ENCODE measurements at places on chromosomes 2 and 18.
A peak's percentile ranks its signal among the peaks of the same experiment; 100 is the strongest.

GRCh38 chr18:51053814-51054213 is 23.8 kb downstream of the SMAD4 start:
- no peak for DNase-seq

GRCh38 chr2:63790906-63791305 is 50.8 kb upstream of the UGP2 start:
- peak; percentile 90 for DNase-seq

- DNase-seq, result no peak
Observed at GRCh38 chr2:211468877-211469663, 912.7 kb downstream of the CPS1 start.

DNA sequence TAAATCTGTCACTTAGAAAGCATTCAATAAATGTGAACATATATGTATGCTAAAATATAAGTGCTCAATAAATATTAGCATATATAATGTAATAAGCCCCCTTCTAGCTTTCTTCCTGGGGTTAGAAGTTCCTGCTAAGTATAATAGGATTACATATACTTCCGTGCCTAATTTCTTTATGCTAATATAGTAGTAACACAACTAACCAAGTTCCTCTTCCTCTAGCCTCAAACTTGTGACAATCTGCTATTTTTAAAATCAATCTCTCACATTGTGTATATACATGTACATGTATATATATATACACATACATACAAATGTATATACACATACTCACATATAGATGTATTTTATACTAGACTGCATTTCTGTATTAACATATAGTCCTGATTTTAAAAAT is 32.2 kb downstream of the TLK1 start:
- DNase-seq, result no peak

DNA sequence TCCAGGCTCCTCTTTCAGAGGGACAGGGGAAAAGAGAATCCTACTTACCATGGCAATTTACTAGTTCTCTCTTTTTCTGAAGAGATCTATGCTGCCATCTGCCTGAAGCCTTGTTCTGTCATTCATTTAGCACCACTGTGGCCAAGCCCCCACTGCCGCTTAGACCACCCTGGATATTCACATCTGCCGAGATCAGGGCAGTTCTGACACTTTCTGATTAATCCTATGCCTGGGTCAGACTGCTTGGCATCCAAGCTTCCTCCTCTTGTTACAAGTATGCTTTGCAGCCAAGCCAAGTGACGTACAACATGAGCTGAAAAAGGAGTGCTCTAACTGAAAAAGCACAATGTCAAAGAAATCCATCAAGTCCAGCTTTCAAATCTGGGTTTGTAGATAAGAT is 332.6 kb downstream of the SUCLG1 start:
- DNase-seq, result no peak

DNA sequence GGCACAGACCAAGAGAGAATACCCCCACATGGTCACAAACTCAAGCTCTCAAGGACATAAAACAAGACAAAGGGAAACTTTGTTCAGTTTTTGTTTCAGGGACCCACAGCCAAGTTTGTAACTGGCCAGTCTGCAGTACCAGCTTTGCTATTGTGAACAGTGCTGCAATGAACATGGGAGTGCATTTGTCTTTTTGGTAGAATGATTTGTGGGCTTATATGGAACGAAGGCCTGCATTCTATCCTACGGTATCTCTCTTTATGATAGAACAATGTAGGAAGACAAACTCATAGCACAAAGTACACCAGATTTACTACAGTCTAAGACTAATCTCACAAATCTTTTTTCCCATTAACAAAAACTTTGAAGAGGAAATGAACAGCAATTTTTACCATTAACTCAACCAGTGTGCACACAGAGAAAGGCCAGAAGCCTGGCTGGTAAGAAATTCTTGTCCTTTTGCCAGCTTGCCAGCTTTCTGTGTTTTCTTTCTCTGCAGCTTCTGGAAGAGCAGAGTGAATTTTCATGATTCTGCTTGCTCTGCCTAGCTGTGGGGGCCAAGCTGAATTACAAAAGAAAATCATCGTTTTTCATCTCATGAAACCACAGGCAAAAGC is 37.1 kb upstream of the FEZ2 start:
- no peak for DNase-seq

GRCh38 chr2:74499267-74499939 is at the start of gene LBX2:
Gene LBX2 (minus strand): TSS chr2:74499603. CDS start chr2:74499537, 66 bp downstream.
- peak; percentile 20 for DNase-seq

GRCh38 chr2:7019191-7019590 is 102.0 kb downstream of the RNF144A start:
- DNase-seq, result no peak

GRCh38 chr18:48023334-48024008 is 93.0 kb upstream of the SMAD2 start:
- DNase-seq, result peak; percentile 80

GRCh38 chr2:26706616-26707473 is 14.3 kb downstream of the KCNK3 start:
- DNase-seq, result no peak

GRCh38 chr2:27959496-27959895 is 69.0 kb downstream of the BABAM2 start:
- DNase-seq, result peak; percentile 83

GRCh38 chr2:141062443-141062842 is 1068.4 kb downstream of the LRP1B start:
- no peak for DNase-seq

DNA sequence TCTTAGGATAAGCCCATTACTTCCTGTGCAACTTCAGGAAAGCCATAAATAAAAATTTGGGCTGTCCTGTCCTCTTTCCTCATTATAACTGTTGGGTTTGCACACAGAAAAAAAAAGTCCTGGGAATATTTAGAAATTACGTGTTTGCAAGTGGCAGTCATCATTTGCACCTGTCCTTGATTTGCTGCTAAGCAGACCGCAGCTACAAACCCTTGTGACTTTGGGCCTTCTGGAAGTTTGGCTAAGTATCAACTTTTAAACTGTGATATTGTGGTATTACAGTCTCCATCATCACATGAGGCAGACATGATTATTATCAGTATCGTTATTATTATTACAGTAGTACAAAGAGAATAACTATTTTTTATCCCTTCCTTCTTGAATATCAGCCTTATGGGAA is 260.7 kb upstream of the SESTD1 start:
- no peak for DNase-seq

DNA sequence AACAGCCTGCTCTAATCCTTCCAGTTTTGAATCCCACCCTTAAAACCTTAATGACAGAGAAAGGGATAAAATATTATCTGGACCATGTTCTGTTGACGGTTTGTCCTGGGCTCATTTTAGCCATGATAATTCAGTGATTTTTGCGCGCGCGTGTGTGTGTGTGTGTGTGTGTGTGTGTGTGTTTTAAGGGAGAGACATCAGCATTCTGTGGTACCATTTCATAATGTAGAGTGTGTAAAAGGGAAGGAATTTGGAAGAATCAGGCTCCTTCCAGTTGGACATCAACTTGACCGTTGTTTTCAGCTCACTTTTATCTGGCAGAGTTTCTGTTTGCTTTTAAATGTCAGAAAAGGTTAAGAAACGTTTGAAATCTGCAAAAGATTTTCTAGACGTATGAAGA is 535.5 kb downstream of the TNS1 start:
- DNase-seq, result no peak

- no peak for DNase-seq
Observed at GRCh38 chr2:220424561-220424960, 797.1 kb downstream of the SLC4A3 start.

DNA sequence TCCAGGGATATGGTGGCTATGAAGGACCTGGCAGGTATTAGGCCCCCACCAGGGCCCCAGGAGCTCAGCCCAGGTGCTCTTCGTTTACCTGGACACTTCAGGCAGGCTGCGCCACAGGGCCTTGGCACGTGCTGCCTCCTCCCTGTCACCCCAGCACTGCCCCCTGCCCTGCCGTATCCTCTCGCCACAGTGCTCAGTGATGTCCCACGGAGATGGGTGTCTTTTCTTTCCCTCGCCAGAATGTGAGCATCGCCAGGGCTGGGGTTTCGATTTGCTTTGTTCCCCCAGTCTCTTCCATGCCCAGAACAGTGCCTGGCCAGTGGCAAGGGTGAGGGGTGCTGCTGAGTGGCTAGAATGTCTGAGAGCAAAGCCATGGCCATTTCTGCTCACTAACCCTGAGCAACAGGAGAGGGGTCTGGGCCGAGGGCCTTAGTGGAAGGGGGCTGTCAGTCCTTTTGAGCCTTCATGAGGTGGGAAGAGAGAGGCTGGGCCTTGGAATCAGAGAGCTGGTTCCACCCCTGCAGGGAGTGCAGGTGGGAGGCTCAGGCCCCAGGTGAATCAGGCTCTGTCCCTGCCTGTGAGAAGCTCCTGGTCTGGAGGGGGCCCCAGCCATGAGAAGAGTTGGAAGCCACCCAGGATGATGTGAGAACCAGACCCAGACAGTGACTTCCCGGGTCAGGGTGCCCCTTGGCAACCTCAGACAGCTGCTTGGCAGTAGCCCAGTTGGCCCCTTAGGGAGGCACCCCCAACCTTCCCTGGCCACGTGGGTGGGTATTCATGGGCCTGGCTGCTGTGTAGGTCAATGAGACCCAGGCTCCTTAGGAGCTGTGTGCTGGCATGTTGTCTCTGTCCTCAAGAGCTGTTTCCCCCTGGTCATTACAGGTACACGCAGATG is 129.9 kb upstream of the HS6ST1 start:
- no peak for DNase-seq

- no peak for DNase-seq
Observed at GRCh38 chr2:203898657-203899056, 31.1 kb downstream of the CTLA4 start.

DNA sequence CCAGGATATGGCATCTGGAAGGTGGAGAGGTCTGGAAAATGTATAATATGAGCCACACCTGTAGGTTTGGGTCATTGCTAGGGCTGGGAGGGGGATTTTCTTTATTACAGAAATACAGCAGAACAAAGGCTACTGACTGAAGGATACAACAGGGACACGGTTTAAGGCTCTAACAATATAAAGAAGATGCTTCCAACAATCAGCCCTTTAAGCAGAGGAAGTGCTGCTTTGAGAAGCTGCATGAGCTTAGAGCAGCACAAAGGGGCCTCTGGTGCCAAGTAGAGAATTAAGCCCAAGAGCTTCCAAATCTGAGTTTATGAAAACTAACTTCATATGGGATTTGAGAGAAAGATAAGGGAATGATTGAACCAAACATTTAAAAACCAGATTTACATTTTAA is 174.5 kb upstream of the RMP24 start:
- no peak for DNase-seq

GRCh38 chr2:106847366-106847765 is 38.6 kb downstream of the ST6GAL2 start:
- DNase-seq, result no peak

GRCh38 chr2:64470766-64471295 is 16.9 kb downstream of the LGALSL start:
- no peak for DNase-seq

GRCh38 chr18:12946549-12947284 is 1.1 kb upstream of the SEH1L start:
- peak; percentile 97 for DNase-seq

DNA sequence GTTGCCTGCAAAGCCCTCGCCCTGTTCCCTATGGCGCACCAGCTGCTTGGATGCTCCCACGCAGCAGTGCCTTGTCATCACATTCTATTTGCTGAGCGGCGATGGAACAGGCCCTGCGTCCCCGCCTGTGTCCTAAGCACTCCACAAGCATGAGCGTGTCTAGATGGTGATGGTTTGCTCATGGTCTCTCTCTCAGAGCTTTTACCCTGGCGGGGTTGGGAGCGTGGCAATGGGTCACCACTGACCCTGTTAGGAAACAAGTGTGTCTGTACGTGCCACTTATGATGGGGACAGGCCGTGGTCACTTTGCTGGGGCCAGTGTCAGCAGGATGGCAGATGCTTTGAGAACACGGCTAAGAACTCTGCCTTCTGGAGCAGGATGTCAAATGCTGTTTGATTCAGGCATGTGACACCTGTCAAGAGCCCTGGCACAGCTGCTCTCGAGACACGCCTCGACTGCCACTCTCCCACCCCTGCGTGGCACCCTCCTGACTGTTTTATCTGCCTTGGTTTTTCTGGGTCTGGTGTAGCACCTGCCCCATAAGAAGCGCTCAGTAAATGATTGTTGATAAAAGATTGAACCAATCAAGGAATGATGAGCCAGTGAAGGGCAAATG is 44.2 kb downstream of the RRM2 start:
- no peak for DNase-seq

GRCh38 chr2:127039387-127040031 is 67.4 kb downstream of the BIN1 start:
- DNase-seq, result no peak

GRCh38 chr2:107428781-107429180 is 397.9 kb upstream of the RGPD4 start:
- no peak for DNase-seq

GRCh38 chr2:161983866-161984265 is 90.1 kb downstream of the DPP4 start:
- no peak for DNase-seq

DNA sequence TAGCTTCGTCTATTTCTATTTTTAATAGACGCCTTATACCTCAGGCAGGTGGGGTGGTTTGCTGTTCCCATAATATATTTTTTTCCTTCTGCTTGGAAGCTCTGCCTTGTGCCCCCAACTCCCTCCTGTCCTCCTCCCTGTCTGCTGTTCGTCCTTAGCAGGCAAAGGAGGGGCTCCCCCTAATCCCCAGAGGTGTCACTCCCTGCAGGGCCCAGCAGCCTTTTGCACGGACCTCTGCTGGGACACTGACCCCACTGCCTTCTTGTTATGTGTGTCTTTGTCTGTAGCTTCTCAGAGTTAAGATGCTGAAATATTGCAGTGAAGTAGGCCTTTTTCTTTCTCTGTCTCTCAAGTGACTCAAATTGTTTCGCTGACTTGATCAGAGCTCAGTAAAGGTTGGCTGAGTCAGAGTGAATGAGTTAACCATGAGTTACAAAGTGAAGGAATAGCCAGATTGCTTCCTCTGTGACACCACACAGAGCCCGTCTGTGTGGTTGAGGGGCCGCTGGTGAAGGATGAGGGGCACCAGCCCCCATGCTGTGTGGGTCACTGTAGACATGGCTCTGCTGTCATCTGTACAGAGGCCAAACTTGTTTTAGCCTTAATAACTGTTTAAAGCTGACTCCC is 47.7 kb downstream of the PRKCE start:
- DNase-seq, result peak; percentile 60

DNA sequence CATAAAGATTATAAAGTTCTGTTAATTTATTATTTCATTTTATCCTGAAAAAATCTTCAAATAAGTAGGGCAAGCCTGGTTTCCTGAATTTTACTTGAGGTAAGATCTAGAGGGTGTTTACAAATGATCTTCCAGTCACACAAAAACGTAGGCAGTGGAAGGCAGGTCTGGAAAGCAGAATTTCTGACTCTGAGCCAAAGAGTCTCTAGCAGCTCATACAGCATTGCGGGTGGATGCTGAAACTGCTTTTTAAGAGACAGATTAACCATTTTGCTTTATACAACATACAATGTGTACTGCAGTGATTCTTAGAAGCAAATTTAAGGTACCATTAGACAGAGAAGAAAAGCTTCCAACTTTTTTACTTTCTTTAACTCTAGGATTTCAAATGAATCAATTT is 117.0 kb downstream of the FTCDNL1 start:
- no peak for DNase-seq

- DNase-seq, result no peak
Observed at GRCh38 chr2:134667081-134667480, 51.7 kb downstream of the TMEM163 start.
